ENCODE measurements at places on chromosomes 12 and 14.

DNA sequence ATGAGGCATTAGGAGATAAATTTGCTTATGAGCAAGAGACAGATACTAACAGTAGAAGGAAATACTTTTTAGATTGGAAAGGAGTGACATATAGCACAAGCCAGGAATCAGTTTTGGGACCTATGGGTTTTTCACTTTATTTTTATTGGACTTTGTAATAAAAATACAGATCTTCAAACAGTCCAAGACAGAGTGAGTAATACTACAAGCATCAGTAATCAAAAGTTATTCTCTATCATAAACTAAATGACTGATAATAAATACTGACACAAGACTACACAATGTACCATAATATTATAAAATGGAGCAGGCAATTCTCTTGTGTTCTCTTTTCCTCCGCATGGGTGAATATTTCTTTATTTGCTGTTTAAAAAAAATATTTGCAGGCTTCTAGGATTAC is 85.8 kb downstream of the DERA start:
- no peak for DNase-seq

- DNase-seq, result no peak
Observed at GRCh38 chr14:50023671-50024490, 92.5 kb downstream of the VCPKMT start.

- DNase-seq, result no peak
Observed at GRCh38 chr14:64095620-64096019, 198.6 kb downstream of the ESR2 start.

- DNase-seq, result no peak
Observed at GRCh38 chr14:70652871-70653270, 11.2 kb downstream of the TTC9 start.

GRCh38 chr14:104114421-104115130 is 23.8 kb upstream of the KIF26A start:
- no peak for DNase-seq

DNA sequence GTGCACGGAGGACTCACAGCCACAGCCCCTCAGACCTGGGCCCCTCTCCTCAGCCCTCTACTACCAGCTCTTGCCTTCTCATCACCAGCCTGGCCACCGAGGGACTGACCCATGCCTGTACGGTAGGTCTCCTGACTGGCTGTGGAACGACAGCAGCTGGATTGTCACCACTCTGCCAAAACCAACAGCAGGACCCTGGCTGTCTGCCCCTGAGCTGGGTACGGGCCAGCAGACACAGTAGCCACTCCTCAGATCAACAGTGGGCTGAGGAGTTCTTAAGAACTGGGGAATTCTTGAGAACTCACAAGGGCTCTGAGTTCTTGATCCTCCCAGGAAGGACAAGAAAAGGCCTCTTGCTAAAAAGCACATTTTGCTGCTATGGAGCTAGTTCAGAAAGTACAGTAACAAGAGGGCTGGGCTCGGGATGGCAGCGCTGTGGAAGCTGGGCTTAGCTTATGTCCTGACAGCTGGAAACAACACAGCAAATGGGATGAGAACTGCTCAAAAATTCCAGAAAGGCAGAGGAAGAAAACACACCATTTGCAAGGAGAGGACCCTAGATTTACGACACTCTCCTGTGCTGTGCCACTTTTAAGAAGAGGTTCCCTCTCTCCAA is 176.4 kb downstream of the ANO2 start:
- DNase-seq, result no peak

GRCh38 chr12:66159123-66159522 is 10.7 kb downstream of the TMBIM4 start:
- no peak for DNase-seq

DNA sequence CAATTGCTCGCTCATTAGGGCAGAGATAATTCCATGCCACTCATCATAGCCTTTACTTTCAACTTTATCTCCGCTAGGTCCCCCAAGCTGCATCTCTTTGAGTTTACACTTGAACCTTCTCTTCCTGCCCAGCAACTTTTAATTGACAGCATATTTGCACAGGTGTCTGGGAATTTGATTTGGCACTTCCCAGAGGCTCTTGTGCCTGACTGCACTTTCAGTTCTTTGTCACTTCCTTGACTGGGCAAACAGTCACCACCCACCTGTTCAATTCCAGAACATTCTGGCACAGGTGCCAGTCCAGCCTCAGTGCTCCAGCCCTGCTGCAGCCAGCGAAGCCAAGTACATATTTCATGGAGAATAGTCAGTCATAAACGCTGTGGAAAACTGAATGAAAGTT is 110.1 kb upstream of the LRIG3 start:
- DNase-seq, result no peak

GRCh38 chr14:55814873-55815272 is 234.9 kb downstream of the KTN1 start:
- no peak for DNase-seq

- DNase-seq, result no peak
Observed at GRCh38 chr12:113831476-113831875, 134.6 kb downstream of the RBM19 start.

DNA sequence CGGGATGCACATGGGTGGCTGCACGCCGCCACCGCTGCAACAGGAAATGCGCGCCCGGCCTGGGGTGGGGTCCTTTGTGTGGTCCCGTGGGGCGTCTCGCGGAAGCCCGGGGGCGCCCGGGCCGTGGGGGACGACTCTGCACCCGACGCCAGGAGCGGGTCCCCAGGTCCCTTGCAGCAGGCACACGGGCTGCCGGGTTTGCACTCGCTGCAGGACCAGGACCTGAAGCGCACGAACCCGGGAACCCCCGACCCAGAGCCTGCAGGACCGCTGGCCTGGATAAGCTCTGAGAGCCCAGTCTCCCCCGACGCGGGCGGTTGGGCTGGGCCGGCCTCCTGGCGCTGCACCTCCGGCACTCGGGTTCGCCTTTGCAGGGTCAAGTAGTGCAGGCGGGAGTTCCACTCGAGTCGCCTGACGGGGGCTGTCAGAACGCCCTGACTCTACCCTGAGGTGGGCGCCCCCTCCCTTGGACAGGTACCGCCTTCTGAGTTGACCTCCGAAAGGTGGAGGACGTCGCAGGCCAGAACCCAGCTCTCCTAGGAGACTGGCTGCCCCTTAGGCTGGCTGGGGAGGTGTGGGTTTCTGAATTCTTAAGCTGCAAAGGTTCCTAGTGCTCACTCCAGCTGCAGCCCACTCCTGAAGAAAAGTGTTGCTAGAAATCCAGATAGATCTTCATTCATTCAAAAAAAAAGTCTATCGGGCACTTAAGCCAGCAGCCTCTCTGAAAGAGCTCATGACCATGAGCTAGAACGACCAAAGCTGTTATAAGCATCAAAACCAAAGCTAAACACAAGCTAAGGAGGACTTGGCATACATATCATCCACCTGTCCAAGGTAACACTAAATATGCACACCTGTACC is 68.0 kb downstream of the RNF34 start:
- no peak for DNase-seq

- no peak for DNase-seq
Observed at GRCh38 chr12:6778217-6778573, 5.9 kb downstream of the LAG3 start.

GRCh38 chr14:89242652-89243279 is 174.3 kb downstream of the FOXN3 start:
- no peak for DNase-seq

- DNase-seq, result no peak
Observed at GRCh38 chr12:93876360-93876759, 199.2 kb downstream of the CRADD start.

- no peak for DNase-seq
Observed at GRCh38 chr14:69117020-69117767, 35.7 kb downstream of the DCAF5 start.

DNA sequence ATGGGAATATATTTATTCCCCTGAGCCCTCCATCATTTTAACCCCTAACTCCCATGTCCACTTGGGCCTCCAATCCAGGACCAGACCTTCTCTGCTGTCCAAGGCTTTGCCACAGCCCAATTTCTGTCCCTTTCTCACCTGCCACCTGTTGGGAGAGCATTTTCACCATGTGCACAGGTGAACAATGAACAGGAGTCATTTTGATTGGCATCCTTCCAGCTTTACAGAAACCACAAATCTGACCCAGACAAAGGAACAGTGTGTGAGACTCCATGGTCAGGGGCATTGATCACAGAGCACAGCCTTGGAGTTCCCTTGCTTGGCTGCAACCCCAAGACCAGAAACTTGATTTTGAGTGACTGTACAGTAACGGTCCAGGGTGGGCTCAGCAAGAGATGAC is 91.9 kb downstream of the CRACR2A start:
- no peak for DNase-seq

- DNase-seq, result no peak
Observed at GRCh38 chr14:64800000-64800399, 79.7 kb downstream of the SPTB start.

DNA sequence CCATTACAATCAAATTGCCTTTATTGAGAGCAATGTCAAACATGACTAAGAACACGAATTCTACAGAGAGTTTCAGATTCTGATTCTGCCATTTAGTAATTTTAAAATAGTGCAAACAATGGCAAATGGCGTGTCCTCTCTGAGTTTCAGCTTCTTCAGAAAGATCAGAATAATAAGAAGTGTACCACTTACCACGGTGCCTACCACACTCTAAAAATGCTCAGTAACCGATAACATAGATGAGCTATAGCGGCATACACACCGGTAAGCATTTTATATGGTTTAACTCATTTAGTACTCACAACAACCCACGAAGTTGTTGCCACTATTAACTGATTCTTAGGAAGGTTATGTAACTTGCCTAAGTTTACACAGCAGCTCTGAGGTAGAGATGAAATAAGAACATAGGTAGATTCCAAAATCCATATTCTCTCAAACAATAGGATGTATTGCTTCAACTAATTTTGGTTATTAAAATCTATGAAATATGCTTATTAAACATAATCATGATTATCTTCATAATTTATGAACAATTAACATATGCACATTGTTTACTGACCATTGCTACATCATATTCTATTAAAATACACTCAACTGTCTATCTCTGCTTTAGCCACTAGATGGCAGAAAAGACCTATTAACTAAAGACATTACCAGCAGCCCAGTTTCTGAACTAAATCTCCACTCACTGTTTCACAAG is 38.3 kb downstream of the SLC6A15 start:
- no peak for DNase-seq

- no peak for DNase-seq
Observed at GRCh38 chr12:132501204-132501940, 11.4 kb downstream of the FBRSL1 start.

- no peak for DNase-seq
Observed at GRCh38 chr14:101780390-101780789, 18.9 kb downstream of the PPP2R5C start.

- no peak for DNase-seq
Observed at GRCh38 chr12:108734200-108734906, 3.0 kb upstream of the CORO1C start.

All from activated CD4-positive, alpha-beta T cell treated with anti-CD3 and anti-CD28 coated beads, Interleukin-2, amount 50 U/mL, for 24 hours (primary cell).